ENCODE measurements at places on chromosomes 3 and 15.

DNA sequence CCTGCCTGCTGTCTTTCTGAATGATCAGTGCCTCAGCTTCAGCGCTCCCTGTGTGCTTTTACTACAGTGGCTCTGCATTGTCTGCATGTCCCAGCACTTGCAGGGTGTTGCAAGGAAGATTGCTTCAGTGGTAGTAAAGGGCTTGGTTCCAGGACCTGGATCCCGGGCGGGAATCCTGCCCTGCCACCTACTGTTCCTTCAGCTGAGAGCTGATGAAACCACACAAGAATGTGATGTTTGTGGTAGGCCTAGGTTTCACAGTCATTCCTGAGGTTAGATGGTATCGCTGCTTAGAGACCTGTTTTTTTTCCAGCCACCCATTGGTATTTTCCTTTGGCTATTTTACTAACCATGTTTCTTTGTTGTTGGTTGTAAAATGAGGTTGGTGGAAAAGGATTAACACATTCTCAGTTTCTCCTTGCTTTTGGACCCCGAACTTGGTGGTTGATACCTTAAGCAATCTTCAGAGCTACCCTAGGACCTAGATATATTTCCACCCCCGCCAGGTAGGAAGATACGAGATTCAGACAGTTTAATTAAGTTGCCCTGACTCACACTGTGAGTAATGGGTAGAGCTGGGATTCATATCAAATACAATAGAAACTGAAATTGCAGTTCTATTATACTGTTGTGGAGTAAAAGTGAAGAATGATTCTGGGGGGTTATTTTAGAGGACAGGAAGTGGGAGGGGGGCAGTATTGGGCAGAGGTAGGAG is 11.4 kb downstream of the GPR87 start:
- DNase-seq, result peak; percentile 95

DNA sequence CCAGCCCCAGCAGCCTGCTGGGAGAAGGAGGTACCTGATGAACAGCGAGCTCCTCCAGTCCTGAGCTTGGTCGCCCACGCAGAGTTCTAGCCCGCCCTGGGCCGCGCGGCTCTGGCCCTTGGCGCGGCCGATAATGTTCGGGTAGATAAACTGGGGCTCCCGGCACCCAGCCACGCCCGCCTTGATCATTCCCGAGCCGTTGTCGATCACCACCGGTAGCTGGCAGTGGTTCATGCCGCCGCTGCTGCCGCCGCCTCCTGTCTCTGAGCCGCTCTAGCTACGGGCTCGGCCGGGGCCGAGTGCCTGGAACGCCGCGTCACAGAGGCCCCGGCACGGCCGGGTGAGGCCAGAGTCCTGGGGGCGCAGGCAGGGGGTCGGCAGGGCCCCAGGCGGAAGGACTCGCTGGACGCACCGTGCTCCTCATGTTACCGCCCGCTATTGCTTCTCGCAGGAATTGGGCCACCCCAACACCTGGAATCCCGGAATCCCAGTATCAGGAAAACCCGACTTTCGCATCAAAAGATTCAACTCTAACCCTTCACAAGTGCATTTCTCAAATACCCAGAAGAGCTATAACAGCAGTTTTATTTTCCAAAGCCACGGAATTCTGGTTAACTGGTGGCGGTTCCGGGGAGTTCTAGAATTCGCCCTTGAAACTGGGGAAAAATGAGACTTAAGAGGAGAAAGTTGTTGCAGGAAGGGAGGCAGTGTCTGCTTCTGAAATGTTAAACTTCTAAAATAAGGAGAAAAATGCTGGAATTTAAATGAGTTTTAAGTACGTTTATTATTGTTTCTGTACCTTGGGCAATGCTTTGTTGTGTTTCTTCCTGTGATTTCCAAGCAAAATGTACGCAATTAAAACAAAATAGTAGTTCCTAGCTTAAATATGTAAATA is at the start of gene ACTRT3:
Gene ACTRT3 (minus strand): TSS at position 275 of the 895 bp plus-strand sequence. CDS start 41 bp downstream, at position 234.
- peak; percentile 68 for DNase-seq

- DNase-seq, result no peak
Measured at GRCh38 chr15:42345504-42345903, 13.8 kb upstream of the CAPN3 start.

DNA sequence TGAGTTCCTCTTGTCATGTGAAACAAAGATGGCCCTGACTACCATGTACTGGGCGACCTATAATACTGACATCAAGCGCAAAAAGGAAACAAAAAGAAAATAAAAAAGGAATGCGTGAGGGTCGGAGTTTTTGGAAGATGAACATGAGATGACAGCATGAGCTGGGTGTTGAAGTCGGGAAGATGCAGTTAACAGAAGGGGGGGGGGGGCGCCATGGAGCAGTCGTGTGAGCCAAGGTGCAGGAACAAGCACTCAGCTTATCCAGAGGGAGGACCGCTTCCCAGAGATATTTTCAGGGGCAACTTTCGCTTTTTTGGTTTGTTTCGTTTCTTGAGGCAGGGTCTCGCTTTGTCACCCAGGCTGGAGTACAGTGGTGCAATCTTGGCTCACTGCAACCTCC is 110.2 kb downstream of the RORA start:
- no peak for DNase-seq

DNA sequence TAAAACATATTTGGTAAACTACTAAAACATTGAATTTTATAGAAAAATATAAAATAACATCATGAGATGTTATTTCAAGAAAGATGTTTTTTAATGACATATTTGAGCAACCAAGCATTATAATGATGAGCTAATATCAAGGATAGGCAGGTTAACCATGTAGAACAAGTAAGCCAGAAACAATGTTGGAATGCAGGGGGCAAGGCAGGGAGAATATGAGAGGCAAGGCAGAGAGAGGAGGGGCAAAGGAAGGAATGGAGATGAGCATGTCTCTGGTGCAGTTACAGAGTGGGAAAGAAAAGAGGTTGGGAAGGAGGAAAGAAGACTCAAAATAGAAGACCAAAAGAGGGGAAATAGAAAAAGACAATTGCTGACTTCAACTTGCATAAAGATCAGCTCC is 390.4 kb downstream of the MCTP2 start:
- no peak for DNase-seq

- DNase-seq, result no peak
Measured at GRCh38 chr3:195903950-195904290, 4.4 kb downstream of the TNK2 start.

GRCh38 chr3:37953707-37954394 is 36.7 kb upstream of the VILL start:
- no peak for DNase-seq

GRCh38 chr15:38252481-38253350 is at the start of gene SPRED1:
Gene SPRED1, plus strand, starts transcription at chr15:38252836. Its CDS starts 350 bp downstream, at chr15:38253186.
- no peak for DNase-seq

- no peak for DNase-seq
Measured at GRCh38 chr15:57548835-57549234, 42.9 kb upstream of the MYZAP start.

- DNase-seq, result no peak
Measured at GRCh38 chr15:35379972-35380371, 166.0 kb downstream of the DPH6 start.

- DNase-seq, result no peak
Measured at GRCh38 chr3:164533275-164533674, 545.0 kb downstream of the SI start.

DNA sequence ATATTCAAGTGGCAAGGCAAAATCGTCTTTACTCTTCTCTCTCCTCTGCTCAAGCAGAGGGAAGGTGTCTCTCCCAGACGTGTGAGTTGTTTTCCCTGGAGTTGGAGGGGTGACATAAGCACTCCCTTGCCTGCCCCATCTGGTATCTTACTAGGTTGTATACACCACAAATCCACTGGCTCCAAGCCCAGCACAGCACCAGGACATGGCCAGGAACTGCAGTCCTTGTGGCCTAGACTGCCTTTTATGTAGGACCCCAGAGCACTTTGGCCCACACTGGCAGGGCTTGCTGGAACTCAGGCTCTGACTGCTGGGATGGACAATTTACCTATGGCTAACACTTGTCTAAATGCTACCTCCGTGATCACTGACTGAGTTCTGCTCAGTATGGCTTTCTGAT is 34.0 kb downstream of the DZIP3 start:
- DNase-seq, result no peak
